ENCODE measurements at places on chromosomes 11 and 22.

GRCh38 chr11:108647387-108647700 lies 17.5 kb upstream of the DDX10 start:
- DNase-seq, result no peak

DNA sequence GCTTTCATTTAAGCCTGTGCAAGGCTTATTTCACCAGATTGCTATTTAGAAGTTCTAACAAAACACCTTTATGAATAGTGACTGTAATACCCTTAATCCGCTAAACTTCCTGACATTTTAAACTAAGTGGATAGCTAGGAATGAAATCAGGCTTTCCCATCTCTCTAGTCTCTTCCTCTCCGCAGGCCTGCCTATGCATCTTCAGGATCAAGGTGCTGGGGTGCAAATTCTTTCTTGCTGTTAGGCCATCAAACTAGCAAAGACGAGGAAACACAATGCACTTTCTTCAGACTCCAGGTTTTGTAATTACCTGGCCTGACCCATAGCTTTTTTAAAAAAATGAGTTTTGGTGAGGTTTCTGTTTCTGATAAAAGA lies 149.4 kb downstream of the DBX1 start:
- no peak for DNase-seq

- no peak for DNase-seq
Observed at GRCh38 chr11:1337647-1338007, 28.2 kb upstream of the TOLLIP start.

DNA sequence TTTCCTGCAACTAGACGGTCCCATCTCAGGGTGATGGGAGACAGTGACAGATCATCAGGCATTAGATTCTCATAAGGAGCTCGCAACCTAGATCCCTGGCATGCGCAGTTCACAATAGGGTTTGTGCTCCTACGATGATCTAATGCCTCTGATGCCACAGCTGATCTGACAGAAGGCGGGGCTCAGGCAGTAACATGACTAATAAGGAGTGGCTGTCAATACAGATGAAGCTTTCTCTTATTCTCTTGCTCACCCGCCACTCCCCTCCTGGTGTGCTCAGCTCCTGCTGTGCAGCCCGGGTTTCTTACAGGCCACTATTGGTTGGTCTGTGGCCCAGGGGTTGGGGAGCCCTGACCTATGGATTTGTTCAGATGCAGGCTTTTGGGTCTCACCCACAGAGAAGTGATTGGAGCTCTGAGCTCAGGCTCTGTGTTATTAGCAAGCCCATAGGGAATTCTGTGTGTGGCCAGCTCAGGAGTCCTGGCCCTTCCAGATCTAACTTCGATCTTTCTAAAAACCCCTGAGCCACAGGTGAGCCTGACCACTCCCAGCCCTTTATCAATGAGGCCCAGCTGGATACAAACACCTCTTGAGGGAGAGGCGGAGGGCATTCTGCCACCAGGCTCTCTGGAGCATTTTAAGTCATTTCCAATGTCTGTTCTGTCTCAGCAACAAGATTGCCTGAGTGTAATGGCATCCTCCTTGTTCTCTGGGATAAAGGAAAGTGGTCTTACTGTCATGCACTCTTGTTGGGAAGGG lies 351.8 kb downstream of the BUD13 start:
- no peak for DNase-seq

DNA sequence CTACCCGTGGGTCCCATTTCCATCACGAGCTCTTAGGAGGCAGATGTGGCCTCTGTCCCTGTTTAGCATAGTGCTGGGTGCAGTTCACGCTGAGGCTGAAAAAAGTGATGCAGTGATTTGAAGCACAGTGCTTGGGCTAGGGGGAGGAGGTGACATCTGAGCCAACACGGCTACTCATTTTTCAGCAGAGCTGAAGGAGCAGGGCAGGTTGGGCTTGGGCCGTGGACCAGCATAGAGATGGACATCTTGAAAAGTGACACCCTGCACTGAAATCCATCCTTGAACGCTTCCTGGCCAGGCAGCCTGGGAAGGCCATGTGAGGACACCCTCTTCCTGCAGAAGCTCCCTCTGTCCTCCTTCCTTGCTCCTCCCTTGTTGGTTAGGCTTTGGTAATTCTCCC lies 66.4 kb downstream of the ADAMTS15 start:
- DNase-seq, result no peak

GRCh38 chr11:28743061-28743550 lies 634.9 kb downstream of the METTL15 start:
- DNase-seq, result no peak

DNA sequence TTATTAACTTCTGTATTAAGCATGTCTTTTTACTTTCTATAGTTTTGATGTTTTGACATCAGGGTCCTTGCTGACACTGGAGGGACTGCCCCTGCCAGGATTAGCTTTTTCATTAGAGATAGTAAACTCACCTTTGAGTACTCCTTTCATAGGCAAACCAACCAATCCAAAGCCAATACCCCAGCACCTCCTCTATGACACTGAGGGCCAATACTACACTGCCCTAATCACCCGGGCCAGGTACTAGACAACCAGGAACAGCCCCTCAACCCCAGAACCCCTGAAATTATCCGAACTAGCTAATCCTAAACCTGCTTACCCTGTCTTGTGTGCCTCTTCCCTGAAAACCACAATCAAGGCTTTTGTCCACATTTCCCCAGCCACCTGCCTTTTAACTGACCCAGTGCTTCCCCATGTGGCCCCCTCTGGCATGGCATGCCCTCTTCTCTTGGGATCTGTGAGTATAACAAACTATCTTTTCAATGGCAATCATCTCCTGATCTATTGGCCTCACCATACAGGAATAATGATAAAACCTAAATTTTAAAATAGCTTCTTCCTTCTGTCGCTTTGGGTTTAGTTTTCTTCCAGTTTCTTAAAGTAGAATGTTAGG lies 31.2 kb downstream of the RAB6A start:
- no peak for DNase-seq

DNA sequence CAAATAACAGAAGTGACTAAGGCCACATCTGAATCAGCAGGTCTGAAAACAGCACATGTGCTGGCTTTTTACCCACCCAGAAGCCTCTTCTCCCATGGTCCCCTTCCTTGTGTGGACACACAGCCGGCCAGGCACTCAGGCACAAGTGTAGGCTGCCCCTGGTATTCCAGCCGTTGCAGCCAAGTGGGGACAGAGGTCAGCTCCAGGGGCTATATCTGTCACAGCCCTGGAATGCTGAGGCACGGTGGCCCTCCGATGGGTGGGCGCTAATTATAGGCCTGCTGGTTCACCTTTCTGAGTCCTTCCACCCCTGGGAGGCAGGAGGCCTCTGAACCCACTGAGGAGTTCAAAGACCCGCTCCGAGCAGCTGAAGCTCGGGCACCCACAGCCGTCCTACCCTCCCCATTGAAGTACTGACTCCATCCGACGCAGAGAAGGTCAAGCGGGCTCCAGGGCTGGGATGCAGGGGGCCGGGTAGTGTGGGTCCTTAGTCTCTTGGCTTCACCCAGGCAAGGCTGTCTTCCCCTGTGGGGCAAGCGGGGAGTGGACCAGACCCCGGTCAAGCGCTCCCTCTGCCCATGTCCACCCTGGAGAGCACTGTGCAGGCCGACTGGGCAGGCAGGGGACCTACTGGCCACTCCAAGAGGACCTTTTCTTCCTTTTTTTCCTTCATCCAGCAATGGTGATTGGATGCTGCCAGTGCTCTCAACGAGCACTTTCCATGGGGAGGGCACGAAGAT lies 14.3 kb downstream of the FGF3 start:
- no peak for DNase-seq

DNA sequence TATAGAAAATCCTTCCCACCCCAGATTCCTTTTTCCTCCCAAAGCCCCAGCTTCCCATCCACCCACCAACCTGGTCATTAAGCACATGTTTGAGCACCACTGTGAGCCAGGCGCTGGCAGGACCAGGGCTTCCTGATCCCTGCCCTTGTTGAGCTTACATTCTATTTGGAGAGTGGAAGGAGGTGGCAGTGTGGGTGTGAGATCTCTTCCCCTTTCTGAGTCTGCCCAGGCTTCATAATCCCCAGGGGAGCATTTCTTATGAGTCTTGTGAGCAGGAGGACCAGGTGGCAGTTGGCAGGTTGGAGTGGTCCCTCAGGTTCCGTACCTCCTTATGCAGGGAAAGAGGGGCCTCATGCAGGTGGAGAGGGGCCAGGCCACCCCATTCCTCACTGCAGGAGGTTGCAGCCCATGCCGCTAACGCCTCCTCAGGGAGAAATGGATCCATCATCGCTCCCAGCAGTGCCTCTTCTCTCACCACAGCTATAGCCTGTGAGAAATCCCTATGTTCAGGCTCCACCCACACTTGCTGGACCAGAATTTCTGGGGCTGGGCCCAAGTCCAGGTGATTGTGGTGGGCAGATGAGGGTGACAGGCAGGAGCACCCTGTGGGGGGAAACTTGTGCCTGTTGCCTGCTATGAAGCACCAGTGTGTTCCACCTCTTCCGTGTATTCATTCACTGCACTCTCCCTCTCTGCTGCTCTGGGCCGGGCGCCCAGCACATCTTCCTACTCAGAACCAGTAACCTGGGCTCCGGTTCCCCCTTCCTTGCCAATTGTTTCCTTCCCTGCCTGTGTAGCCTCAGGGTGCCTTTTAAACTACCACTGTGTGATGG lies 23.5 kb downstream of the UBE2L3 start:
- no peak for DNase-seq

DNA sequence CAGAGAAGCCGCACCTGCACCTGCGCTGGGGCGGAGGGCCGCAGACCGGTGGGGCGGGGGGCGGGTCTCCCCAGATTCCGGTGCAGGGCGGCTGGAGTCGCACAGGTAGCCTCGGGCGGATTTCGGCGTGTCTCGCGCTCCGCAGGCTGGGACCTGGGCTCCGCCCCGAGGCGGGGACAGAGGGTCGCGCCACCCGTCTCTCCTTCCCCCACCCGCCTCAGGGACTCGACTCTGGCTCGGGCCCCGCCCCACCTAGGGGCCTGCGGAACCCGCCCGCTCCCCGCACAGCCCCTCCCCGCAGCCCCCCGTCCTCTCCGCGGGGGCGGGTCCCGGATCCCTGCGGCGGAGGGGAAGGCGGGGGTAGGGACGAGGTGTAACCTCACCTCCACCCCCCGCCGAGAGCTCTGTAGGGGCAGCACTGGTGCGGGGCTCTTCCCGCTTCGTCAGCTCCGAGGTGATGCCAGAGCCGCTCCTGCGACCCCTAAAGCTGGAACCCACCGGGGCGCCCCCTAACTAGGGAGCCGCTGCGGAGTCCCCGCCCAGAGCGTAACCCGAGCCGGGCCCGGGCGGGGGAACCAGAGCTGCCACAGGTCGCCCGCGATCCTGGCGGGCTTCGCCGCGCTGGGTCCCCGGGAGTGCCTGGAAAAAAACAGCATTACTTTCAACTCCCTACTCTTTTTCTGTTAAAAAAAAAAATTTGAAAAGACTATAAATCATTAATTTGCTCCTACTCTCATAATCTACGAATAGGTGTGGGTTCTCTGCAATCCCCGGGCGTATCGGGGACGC lies at the start of gene SLC29A2:
TSS of gene SLC29A2 (minus strand) at position 134 of the 789 bp plus-strand sequence. CDS start 169 bp downstream, outside the sequence.
- DNase-seq, result peak; percentile 74

DNA sequence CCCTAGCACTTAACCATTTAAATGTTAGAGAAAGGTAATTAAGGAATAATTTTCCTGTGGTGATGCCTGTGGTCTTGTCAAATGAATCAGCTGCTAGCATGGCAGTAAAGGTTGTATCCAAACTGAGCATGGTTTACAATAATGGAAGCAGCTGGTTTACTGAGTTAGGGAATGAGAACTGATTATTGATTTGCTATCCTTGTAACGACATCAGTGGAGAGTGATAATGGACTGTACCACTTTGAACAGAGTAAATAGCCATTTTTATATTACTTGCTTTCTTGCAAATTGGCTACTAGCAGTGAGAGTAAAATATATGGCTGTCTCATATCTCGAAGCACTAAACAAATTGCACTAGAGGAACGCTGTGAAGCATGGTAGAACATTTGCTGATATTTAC lies 589.0 kb upstream of the ANO5 start:
- DNase-seq, result no peak

- peak; percentile 13 for DNase-seq
Observed at GRCh38 chr11:111402411-111402810, 23.3 kb upstream of the POU2AF1 start.

GRCh38 chr22:20940904-20941385 lies 23.7 kb downstream of the CRKL start:
- no peak for DNase-seq

DNA sequence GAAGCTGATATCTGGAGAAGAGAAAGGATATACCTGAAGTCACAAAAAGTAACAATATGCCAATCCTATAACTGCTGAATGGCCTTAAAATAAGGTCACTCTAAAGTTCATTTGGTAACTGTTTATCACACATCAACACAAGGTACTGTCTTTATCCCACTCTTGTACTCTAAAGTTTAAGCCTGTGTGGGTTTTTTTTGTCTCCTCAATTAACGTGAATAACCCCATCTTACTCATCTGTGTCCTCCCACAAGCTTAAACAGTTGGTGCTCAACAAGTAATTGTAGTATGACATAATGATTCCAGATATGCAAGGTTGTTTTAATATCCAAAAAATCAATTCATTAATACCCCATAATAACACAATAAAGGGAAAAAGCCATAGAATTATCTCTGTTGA lies 42.1 kb downstream of the PAK1 start:
- no peak for DNase-seq

- no peak for DNase-seq
Observed at GRCh38 chr11:64604458-64605243, 13.6 kb downstream of the SLC22A12 start.

DNA sequence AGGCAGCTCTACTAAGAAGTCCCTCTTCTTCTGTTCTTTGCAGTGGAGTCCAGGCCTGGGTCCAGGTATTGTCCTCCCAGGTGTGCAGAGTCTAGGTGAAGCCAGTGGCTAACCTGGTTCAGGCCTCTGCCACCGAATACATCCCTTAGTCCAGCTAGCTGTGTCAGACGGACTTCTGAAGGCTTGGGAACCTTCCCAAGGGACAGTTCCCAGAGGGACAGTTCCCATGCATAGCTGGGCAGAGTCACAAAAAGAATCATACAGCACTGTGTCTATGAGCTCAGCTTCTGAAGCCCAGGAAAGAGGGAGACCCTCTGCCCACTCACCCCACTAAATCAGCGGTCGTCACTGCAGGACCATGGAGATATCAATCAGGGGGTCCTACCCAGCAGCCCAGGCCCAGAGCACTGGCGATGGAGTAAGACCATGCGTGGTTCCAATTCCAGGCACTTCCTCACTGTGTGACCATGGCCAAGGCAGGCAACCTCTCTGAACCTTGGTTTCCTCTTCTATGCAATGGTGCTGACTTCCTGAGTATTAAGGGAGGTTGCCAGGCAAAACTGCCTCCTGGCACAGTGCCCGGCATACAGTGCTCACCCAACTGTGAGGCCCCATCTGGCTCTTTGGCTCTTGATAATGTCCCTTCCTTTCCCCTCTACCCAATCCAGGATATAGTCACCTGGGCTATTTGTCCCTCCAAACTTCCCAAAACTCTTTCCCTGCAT lies 3.4 kb downstream of the MS4A10 start:
- DNase-seq, result peak; percentile 62

DNA sequence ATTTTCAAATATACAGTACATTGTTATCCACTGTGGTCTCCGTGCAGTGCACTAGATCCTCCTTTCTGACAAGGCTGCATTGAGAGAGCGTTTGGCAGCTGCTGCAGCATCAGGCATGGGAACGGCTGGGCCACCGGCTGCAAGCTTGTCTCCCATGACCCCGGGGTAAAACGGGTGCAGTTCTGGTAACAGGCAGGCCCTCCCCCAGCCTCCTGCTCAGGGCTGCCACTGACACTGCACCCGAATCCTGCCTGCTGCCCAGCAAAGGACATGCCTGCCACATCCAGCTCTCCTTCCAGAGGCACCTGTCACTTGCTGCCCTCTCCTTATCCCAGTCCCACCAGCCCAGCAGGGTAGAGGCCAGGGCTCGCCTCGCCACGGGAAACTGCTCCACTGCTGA lies 124.5 kb upstream of the TMEM45B start:
- peak; percentile 9 for DNase-seq

GRCh38 chr11:46380340-46381047 lies 975 bp upstream of the MDK start:
- no peak for DNase-seq

GRCh38 chr11:15236559-15236958 lies 121.8 kb downstream of the INSC start:
- DNase-seq, result peak; percentile 27
